HS-5 (cell line): ENCODE measurements at places on chromosomes 2 and 18.
A peak's percentile ranks its signal among the peaks of the same experiment; 100 is the strongest.

DNA sequence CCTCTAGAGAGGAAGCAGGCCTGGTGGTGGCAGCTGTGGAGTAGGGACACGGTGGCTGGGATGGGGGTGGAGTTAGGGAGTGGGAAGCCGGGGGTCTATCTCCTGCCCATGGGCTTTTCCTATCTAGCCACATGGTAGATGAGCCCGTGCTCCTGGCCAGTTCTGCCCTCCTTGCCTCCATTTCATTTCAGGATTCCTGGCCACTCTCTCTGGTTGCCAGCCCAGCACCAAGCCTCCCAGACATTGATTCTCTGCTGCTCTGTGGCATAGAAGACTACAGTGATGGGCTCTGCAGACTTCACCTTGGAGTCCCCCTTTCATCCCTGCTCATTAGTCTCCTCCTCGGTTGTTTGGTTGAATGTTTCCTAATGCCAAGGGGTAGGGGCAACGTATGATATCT is 19.4 kb downstream of the SIX3 start:
- DNase-seq = no peak

DNA sequence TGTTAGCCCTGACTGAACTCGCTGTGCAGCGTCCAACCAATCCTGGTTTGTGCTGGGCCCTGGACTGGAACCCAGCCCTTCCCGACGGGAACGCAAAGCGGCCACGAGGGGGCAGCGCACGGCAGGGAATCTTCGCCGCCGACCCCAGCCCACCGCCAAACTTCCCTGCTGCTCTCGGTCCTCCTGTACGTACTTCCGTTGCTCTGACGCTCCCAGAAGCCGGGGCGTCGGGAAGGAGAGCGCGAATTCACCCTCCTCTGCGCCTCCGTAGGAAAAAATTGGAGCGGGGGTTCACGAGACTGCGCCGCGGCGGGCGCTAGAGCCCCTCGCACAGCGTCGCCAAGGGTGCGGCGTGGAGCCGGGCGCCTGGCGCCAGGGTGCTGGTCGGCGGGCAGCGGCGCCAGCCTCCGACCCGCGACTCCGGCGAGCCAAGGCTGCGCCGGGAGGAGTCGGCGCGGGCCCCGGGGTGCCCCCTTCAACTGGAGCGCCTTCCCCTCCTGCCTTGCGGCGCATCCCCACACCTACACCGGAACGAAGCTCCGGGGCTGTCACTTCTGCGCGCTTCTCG is 873 bp upstream of the SH3RF3 start:
- peak; percentile 48 for DNase-seq

GRCh38 chr2:149562324-149562723 is 25.3 kb downstream of the MMADHC start:
- no peak for DNase-seq

DNA sequence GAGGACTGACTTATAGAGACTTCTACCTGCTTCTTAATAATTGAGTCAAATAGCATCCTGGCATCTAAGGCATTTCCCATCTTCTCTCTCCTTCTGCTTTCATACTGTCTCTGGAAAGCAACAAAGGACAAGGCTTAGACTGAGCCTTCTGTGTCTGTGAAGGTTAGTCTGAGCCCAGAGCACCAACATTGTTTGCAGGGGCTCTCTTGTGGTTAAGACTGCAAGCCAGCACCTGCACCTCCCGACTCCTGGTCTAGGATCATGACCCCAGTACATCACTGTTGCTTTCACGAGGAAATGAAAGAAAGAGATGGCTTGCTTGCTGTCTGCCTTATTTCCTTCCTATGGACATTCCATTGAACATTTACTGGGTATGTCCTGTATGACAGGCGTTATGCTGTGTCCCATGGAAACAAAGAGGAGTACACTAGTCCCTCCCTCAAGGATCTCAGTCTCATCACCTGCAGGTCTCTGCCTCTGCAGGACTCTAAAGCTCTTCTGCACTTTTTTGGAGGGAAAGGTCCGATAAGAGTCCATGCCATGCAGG is 315.8 kb upstream of the EPAS1 start:
- no peak for DNase-seq

- DNase-seq = peak; percentile 22
Observed at GRCh38 chr18:66646609-66647008, 42.7 kb upstream of the CDH19 start.

DNA sequence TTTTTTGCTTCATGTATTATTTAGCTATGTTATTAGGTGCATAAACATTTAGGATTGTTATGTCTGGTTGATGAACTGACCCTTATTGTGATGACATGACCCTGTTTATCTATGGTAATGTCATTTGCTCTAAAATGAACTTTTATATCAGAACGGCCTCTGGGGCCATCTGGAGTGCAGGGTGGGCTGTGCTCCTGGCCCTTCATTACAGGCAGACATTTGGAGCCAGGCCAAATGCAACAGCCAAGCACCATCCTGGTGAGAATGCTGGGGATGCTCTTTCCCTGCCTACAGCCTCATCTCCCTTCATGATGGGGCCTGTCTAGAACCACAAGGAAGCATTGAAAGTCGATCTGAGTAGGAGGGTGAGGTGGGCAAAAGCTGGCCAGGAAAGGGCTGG is 38.0 kb downstream of the HJURP start:
- DNase-seq = no peak

DNA sequence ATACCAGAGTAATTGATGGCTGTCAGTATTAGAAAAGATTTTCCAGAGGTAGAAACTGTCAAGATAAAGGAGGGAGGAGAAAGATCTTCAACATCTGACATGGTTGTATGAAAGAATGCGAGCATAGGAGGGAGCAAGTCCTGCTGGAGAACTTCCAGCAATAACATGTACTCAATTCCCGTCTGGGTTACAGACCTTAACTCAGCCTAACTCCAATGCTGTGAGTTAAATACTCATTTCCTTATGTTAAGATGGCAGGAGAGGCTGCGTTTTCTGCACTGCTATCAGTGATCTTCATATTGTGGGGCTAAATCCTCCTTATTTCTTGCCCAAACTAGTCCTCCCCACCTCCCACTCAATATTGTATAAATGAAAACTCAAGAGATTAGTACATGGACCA is 6.7 kb upstream of the CERS6 start:
- DNase-seq = no peak

GRCh38 chr18:23772327-23773024 is 83.2 kb downstream of the LAMA3 start:
- no peak for DNase-seq

- no peak for DNase-seq
Observed at GRCh38 chr2:73906847-73907505, 14.2 kb downstream of the ACTG2 start.

- DNase-seq = no peak
Observed at GRCh38 chr18:46480226-46480625, 176.8 kb downstream of the LOXHD1 start.

- DNase-seq = no peak
Observed at GRCh38 chr18:39500306-39500705, 1934.7 kb upstream of the CELF4 start.

DNA sequence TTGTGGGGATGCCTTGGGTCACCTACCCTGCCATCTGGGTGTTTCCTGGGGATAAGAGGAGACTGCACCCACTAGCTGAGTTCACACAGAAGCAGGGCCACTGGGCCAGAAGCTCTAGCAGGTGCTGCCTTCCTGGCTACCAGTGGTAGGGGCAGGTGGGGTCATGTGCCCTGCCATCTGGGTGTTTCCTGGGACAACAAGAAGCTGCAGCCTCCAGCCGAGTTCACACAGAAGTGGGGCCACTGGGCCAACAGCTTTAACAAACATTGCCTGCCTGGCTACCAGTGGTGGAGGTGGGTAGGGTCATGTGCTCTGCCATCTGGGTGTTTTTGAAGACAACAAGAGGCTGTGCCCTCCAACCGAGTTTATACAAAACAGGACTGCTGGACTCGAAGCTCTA is 282.2 kb upstream of the SYT4 start:
- no peak for DNase-seq

DNA sequence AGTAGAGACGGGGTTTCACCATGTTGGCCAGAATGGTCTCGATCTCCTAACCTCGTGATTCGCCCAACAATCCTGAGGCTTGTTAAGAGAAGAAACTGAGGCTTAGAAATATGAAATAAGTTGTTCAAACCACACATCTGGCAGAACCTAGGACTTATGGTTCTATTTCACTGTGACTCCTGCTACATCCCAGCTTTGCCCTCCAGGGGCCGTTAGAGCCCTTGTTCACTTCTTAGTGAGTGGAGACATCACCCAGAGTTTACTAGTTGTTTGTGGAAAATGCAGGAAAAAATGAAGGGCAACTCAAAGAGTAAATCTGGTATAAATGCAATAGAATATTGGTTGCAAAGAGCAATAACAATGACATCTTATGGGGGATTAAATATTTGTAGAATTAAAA is 43.9 kb downstream of the MARCHF4 start:
- no peak for DNase-seq

DNA sequence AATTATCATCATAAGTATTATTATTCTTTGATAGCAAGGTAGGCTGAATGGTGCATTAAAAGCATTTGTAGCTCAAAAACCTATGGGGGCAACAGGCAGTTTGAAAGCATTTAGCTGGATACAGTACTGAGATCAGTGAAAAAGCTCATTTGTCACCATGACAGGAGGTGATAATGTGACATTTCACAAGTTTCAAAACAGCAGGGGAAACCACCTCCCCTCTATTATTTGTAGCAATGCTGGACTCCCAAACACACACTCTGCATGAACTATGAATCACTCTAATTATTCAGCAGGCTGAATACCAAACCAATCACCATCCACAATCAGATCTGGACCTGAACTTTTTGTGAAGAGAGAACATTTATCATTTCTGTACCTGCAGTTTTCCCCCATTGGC is 63.4 kb downstream of the MYO5B start:
- no peak for DNase-seq

- DNase-seq = no peak
Observed at GRCh38 chr2:6927186-6927585, 10.0 kb downstream of the RNF144A start.

DNA sequence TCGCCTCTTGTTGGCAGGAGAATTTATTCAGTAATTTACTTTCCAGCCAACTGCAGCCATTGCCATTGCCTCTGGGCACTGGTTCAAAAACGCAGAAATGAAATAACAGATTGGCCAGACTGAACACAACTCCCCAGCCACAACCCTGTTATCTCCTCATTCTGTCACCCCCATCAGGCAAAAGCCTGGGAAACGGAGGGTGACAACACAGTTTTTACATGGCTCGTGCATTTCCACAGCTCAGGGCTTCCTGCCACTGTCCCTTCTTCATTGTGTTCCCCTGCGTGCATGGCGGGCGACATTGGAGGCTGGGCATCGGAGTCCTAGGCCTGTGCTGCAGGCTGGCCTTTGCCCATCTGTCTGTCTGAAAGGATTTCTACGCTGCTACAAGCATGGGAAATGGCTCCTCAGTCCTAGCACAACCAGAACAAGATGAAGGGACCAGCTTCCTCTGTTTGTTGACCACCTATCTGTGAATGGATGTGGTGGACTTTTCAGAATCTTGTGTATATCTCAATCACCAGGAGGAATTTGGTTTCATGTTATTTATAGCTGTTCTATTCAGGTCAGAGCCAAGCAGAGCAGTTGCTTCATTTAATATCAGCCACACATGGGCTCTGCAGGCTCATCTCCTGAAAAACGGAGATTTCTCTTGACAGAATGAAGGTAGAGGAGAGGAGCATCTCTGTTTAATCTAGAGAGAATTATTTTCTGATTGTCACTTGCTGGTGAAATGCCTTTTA is 107.0 kb downstream of the MGAT5 start:
- DNase-seq = no peak

DNA sequence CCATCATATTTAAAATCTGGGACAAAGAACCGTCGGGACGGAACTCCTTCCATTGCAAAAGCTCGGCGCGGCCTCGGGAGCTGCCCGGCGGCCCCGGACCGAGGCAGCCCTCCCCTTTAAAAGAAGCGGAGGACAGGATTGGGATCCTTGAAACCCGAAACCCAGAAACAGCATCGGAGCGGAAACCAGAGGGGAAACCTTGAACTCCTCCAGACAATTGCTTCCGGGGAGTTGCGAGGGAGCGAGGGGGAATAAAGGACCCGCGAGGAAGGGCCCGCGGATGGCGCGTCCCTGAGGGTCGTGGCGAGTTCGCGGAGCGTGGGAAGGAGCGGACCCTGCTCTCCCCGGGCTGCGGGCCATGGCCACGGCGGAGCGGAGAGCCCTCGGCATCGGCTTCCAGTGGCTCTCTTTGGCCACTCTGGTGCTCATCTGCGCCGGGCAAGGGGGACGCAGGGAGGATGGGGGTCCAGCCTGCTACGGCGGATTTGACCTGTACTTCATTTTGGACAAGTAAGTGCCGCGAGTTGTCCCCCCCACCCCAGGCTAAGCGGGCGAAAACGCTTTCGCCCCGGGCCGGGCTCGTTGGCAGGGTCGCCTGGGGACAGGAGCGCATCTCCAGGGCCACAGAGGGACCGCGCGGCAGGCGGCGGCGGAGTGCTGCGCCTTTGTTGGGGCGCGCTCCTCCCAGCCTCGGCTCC is at the start of gene ANTXR1:
Gene ANTXR1, plus strand, starts transcription at position 38 of the 698 bp plus-strand sequence. Its CDS starts 321 bp downstream, at position 359.
- peak; percentile 42 for DNase-seq

DNA sequence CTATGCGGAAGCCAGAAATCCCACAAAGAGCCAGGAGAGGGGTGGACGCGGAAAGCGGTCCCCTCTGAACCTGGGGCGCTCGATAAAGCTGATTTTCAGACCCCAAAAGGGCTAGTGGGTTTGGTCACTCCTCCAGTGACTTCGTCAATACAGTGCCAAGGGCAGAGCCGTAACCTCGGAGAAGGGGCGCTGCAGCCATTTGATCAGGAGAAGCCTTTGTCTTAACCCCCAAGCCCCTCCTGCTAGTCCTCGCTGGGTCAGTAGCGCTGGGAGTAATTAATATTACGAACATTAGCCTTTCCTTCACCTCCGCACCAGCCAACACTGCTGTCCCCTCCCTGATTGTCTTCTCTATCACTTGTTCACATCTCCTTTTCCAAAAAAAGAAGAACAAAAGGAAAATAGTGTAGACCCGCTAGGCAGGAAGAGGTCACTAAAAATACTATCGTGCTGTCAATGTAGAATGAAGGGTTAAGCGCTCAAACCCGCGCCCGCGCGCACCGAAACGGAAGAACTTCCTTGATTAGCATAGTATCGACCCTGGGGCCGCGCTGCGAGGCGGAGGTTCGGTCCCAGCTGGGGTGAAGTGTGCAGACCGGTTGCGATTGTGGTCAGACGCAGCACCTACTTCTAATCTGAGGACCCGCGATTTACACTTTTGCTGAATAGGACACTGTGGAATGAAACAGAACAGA is 63.2 kb upstream of the MAPRE2 start:
- no peak for DNase-seq

GRCh38 chr2:115606350-115606749 is 1163.9 kb downstream of the DPP10 start:
- DNase-seq = no peak

- no peak for DNase-seq
Observed at GRCh38 chr2:127051116-127052056, 55.6 kb downstream of the BIN1 start.

- peak; percentile 70 for DNase-seq
Observed at GRCh38 chr2:36486521-36487044, 111.4 kb downstream of the FEZ2 start.
